GM23248 (cell line): ENCODE measurements at places on chromosomes 2 and 18.
A peak's percentile ranks its signal among the peaks of the same experiment; 100 is the strongest.

DNA sequence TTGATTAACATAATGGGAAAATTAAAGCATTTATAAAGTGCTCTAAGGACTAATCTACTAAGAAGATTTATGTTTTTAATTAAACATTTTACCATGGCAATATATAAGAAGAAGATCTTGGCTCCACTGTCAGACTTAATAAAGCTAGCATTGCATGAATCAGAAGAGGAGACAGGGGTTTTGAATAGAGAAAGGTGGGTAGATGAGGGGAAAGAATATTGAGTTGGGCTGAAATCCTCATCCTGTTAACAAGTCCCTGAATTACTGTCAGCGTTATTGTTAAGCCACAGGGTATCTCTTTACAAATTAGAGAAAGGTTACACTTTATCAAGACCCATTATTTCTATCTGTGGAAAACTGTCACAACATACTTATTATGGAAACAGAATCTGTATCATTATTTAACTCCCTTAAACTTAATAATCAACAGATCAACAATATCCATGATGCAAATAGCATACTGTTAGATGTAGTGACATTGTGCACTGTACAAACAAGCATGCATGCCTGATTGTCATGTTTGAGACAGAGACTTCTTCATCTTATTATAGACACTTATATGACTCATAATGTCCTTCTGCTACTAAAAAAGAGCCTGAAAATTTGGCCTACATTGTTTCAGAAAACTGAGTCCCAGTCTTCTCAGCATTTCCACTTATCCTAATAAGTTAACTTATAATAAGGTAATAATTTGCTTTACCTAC, 304.1 kb downstream of the NRXN1 start:
- no peak for DNase-seq

GRCh38 chr2:113240150-113240914, 38.4 kb downstream of the PAX8 start:
- DNase-seq, result peak; percentile 92

- no peak for DNase-seq
Observed at GRCh38 chr18:51425475-51425874, 228.0 kb upstream of the MEX3C start.

- peak; percentile 8 for DNase-seq
Observed at GRCh38 chr18:7779211-7779610, 212.1 kb downstream of the PTPRM start.

- no peak for DNase-seq
Observed at GRCh38 chr2:171157109-171157500, 3.6 kb downstream of the TLK1 start.

DNA sequence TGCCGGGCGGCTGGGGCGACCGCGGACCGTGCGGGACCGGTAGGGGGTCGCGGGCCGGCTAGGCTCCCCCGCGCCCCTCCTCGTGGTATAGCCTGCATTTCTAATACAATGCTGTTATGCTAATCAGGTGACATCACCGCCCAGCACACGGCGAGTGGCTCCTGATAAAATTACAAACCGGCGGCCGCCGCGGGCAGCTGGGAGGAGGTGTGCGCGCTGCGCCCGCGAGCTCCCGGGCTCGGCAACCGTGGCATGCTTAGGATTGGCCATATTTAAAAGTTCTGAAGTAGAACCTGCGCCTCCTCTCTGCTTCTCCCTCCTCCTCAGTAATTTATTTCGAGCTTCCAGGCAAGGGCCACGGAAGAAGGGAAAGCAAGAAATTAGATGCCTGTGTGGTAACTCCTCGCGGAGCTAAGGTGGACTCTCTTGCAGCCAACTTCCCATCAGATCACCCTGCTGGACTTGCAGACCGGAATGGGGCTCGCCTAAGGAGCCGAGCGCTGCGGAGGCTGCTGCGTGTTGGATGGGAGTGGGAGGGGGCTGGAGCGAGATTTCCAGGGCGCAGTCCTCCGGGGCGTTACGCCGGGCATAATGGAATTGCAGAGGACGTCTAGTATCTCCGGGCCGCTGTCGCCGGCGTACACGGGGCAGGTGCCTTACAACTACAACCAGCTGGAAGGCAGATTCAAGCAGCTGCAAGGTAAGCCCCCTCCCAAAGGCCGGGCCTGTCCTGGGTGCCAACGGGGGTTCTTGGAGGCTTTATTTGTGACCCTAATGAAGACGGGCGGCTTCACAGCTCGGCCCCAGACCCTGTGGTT, 102.3 kb downstream of the SPTBN1 start:
- peak; percentile 65 for DNase-seq

DNA sequence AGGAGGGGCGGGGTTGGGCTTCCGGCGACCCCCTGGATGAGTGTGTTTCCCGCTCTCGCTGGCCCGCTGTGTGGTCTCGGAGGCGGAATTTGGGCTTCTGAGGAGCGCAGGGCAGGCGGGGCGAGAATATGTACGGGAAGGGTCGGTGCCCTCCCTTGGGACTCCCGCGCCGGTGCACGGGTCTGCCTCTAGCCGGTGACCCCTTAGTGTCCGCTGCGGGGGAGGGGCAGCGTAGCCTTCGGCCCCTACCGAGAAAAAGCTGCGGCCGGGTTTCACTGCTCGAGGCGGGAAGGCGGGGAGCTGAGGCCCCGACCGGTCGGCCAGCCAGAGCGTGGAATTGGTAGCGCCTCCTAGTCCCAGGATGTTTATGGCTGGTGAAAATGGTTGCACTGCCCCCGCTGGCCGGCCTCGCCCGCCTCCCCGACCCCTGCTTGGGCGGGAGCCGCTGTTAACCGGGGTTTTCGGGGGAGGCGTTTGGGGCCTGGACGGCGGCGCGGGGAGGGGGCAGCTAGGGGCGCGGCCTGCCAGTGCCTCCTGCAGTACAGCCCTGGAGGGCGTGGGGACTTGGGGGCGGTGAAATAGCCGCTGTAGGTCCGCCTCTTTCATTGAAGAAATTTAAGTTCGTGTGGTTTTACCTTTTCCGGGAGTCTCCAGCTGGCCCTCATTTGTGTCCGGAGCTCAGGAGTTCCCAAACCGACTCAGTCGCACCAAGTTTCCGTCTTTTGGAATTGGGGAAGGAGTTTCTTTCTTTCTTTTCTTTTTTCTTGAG, at the start of gene UGP2:
TSS of gene UGP2 (plus strand) at position 643 of the 769 bp plus-strand sequence. CDS start 290 bp downstream, outside the sequence.
- peak; percentile 96 for DNase-seq

DNA sequence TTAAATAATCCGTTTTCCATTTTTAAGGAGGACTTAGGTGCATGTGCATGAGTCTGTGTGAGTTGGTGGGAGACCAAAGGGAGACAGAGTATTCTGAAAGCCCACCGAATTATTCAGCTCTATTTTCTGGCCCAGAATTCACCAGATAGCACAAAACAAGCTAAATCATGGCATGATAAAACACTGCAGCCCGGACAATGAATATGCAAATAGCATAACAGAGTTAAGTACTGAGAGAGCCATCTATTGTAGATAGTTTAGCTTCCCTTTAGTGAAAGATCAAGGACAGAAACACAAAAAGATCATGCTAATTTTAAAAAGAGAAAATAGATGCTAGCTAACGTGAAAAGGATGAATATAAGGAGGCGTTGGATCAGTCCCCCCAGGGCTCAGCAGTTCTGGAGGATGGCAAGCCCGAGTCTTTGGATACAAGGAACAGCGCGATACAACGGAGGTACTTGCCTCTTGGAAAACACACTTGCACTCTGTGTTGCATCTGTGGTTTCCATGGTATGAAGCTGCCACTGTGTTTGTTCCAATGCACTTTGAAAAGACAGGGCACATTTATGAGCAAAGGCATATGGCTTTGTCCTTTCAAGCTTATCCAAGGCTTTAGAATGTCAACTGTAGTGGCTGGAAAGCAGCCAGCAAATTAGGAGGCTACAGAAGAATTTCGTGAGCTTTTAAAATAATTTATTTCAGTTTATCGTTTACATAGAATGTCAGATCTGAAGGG, 119.9 kb downstream of the LYPD1 start:
- no peak for DNase-seq

DNA sequence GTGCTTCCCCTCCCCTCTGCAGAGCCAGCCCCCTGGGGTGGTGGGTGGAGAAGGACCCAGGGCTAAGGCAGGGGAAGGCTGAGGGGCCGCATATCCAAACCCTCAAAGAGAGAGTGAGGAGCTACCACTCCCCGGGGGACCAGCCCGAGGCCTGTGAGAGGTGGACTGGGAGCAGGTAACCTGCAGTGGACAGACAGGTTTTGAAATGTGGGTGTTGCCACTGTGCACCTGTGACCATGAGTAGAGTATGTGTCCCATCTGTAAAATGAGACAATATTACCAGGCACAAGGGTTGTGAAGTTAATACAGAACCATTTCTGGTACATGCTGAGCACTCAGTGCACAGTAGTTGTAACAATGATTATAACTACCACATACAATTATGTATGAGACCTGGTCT, 51.2 kb upstream of the POMC start:
- DNase-seq, result no peak

DNA sequence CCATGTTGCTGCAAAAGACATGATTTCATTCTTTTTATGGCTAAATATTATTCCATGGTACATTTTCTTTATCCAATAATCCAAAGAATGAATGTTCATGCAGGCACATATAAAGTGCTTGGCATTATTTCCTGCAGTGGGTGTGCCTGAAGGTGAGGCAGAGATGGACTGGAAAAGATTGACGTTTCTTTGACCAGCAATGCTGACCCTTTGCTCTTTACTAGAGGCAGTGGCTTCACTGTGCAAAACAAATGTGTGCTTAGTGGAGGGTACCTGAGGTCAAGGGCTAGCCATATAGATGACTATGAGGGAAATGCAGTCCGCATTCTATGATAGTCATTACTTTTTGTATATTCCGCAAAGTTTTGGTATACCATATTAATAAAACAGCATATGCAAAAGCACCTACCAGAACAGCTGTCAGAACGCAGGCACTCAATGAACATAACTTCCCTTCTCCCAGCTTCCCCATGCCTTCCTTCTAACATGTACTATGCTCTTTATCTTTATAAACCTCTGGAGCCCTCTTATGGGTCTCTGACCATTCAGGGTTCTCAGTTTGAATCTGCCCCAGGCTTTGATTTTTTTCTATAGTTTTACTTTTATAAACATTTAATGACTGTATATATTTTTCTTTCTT, 32.6 kb upstream of the CPS1 start:
- no peak for DNase-seq

DNA sequence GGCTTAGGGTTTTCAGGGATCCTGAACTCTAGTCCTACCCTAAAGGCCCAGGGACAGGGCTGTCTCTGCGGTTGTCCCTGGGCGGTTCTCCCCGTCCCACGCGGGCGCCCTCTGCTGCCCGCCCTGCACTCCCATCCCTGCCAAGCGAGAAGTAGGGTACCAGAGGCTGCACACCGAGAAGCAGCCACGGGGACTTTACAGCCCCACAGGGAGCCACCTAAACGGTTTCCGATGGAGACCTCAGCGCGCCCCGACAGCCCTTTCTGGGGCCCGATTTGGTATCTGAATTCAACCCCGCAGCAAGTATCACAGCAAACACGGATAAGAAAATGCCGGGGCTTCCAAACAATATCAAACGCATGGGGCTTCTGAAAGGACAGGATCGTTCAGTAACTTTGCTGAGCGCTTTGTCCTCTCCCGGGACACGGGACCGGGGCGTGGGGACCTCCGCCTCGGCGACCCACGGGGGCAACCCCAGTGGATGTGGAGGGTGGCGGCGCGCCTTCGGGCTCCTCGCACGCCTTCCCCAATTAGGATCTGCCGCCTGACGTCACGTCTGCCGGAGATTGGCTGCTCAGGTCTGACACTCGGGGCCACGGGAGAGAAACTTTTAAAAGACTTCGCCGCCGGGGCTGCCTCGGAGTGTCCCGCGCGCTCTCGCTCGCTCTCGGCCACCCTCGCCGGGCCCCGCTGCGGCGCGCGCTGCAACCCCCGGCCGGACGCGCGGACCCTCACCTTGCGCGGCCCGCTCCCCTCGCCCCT, at the start of gene LTBP1:
TSS of gene LTBP1 (plus strand) at position 640 of the 762 bp plus-strand sequence. CDS start 372 bp downstream, outside the sequence.
- peak; percentile 86 for DNase-seq

DNA sequence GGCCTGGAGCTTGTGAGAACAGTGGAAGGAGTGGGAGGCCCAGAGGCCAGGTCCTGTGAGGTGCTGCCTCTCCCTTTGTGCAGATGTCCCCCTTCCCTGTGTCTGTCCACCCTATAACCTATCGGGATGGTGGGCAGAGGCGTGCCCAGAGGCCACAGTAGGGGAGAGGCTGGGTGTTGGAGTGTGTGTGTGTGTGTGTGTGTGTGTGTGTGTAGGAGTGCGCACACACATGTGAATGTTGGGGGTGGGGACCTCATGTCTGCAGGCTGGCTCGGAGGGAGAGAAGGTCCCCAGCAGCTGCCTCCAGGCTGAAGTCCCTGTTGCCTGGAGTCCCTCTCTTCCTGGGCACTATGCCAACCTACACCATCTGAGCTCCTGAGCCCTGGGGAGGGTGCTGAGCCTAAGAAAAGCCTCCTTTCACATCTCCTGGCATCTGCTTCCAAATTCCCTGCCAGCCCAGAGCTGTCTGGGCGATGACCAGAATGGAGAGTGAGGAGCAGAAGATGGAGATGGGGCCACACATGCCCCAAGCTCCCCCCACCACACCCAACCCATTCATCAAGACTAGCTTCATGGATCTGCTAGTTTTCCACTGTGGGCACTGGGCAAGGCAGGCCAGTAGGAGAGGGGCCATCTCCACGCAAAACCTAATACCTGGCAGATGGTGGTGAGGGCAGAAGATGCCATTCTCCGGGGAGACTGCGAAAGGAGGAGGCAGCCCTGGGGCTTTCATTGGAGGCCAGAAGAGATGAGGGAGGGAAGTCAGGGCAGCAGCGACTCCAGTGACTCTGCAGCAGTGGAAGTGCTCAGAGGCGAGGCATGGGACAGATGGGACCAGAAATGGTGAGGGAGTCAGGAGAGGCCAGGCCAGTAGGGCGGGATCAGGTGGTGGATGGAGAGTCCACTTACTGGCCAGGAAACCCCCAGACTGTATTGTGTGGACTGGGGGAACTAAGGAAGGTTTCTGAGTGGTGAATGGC, 20.3 kb downstream of the KCNK3 start:
- DNase-seq, result no peak

GRCh38 chr18:55546851-55547704, 40.9 kb downstream of the TCF4 start:
- DNase-seq, result peak; percentile 79

DNA sequence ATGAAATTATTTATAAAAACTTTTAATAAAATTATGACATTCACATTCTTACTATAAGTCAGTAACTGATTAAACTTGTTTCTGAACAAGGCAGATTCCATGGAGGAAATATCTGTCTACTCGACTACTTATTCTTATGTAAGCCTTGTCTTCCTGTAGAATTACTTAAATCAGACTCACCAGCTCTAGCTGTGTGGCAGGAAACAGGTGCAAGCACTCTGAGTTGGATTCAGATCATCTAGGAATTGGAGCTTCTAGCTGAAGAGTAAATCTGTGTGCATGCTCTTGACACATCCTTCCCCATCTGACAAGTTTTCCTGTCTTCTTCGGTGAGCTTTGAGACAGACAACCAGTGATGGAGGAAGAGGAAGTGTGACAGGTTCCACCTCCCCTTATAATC, 284.7 kb downstream of the TRIB2 start:
- no peak for DNase-seq

DNA sequence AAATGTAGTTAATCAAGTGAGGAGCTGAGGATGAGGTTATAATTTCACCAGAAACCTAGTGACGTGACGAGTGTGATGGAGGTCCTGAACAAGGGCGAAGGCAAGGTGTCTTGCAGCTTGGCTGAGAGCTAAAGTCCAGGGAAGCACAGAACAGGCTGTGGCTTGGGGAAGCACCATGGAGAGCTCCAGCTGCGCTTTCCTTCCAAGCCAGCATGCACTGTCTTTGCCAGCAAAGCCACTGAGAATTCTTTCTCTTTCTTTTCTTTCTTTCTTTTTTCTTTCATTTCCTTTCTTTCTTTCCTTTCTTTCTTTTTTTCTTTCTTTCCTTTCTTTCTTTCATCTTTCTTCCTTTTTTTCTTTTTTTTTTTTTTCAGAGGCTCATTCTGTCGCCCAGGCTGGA, 239.3 kb downstream of the FBXO15 start:
- DNase-seq, result peak; percentile 65

- DNase-seq, result no peak
Observed at GRCh38 chr2:25402477-25402876, 60.8 kb upstream of the DNMT3A start.

GRCh38 chr2:230258483-230258882, 32.9 kb downstream of the SP140 start:
- peak; percentile 3 for DNase-seq
